ENCODE measurements at places on chromosomes 5 and 9.

- DNase-seq: no peak
Observed at GRCh38 chr5:100553209-100553608, 18.0 kb downstream of the FAM174A start.

GRCh38 chr9:88460587-88461332 is 72.5 kb downstream of the SPIN1 start:
- peak; percentile 82 for DNase-seq

GRCh38 chr9:92191801-92192200 is 76.6 kb upstream of the SPTLC1 start:
- DNase-seq: no peak

DNA sequence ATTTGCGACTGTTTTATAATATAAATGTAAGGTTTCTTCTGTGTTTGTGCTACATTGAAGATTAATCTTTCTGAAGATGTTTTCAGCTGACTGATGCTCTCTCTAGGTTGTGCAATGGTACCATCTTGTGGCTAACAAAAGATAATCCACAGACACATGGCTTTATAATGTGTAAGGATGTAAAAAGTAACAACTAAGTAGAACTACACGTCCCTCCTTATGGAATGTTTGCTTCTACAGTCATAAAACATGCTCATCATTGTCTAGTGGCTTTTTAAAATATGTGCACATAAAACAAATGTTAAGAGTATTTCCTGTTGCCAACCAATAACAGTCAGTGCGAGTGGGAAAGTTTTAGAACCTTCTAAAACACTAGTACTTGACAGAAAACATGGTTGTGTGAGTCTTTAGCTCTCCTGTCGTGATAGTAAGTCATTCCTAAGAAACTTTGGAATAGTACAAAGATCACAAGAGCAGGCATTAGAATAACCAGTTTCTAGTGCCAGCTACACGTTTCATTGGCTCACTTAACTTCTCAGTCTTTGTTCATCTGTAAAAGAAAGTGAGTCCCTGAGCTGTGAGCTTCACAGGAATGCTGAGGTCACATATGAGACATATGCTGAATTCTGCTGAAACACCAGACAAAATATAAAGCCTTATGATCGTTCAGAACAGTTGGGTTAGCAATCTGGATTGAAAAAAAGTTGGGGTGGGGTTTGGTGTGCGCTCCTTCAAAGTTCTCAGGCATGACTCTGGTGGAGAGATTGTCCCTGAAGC is 75.7 kb upstream of the GLIS3 start:
- peak; percentile 73 for DNase-seq

GRCh38 chr5:31561946-31562345 is 29.8 kb downstream of the C5orf22 start:
- DNase-seq: no peak

- peak; percentile 75 for DNase-seq
Observed at GRCh38 chr5:76402251-76402885, 717 bp upstream of the IQGAP2 start.

- no peak for DNase-seq
Observed at GRCh38 chr9:107881626-107882300, 392.2 kb upstream of the KLF4 start.

DNA sequence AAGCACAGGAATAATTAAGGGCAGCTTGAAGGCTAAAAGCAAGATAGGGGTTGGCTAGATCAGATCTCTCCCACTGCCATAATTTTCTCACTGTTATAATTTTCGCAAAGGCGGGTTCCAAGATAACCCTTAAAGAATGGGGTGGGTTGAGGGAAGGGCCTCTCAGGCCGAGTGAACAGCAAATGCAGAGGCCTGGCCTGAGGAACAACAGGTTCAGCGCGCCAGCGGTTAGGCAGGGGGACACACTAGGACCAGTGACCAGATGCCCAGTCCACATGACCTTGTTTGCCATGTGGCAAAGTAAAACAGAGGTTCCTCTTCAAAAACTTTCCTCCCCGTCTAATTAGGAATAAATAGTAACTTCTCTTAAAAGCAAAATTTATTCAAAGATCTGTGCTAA is 1.2 kb upstream of the PHAX start:
- no peak for DNase-seq

GRCh38 chr5:71782393-71782770 is 63.3 kb downstream of the CARTPT start:
- DNase-seq: no peak

GRCh38 chr9:129918296-129918950 is 83.2 kb downstream of the USP20 start:
- DNase-seq: no peak

GRCh38 chr5:67808340-67808739 is 407.2 kb upstream of the PIK3R1 start:
- no peak for DNase-seq

DNA sequence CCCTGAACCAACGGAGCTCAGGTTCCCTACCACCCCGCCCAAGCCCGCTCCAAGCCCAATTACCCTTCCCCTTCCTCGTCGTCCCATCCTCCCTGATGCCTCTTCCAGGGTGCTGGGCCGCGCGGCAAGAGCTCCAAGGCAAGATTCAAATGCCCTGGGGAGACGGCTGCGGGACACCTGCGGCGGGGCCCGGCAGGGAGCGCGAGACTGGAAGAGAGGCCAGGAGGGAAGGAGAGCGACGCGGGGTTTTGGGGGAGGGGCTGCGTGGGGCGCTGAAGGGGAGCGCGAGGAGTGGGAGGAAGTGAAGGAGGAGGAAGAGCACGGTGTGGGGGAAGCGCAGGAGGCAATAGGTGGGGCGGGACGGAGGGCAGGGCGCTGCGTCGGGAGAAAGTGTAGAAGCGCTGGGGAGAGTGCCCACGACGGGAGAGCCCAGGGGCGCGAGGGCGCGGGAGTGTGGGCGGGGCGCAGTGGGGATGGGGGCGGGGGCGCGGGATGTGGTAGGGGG is 975 bp upstream of the NXNL2 start:
- peak; percentile 68 for DNase-seq

DNA sequence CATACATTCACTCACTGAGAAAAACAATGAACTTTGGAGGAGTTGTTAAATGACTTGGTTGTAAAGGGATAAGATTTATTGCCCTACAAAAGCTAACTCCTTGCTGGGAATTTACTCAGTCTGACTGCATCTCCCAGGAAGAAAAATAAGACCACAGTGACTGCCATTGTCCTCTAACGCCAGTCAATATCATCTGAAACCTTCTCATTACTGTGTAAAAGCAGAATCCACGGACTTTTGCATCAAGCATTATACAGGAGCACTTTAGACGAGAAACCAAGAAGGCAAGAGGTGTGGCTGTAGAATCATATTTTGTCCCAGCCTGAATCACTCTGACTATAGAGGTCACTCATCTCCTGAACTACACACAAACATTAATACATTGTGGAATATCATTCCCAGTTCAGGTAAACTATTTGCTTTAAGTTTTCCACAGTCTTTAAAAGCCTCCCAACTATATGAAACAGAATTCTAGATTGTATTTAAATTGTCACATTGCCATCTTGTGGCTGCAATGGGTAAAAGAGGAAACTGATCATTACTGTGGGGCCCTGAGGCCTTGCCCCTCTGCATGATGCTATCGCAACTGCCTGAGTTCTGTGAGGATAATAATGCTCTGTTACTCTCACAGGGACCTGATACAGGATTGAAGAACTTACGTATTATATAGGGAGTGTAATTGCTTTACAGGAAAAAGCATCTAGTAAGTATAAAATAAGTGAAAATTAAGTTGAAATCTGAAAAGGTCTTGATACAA is 142.9 kb downstream of the SLCO4C1 start:
- DNase-seq: peak; percentile 67

DNA sequence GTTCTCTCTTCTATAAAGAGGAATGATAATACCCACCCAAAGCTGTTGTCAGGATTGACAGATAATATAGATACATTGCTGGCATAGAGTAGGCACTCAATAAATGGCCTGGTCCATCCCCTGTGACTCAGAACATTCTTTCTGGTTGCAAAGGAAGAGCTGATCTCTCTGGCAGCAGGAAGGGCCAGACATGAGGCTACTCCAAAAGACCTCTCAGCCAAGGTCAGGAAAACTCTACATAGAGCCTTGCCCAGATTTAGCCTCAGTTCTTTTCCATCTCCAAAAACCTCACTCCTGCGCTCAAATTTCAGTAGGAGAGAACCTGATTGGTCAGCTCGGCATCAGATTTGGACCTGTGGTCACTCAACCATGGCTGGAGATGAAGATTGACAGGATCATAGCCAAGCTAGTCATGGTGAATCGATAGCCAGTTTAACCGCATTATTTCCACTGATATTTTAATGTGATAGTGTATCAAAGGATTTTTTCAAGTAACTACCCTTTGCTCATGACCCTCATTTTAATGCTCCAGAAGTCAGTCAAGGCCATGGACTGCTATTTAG is 319.6 kb downstream of the DRD1 start:
- no peak for DNase-seq

GRCh38 chr5:174281855-174282254 is 236.3 kb downstream of the NSG2 start:
- no peak for DNase-seq

Data from eye (tissue), 1 donor.